ENCODE measurements at places on chromosomes 3 and 15.
A peak's percentile ranks its signal among the peaks of the same experiment; 100 is the strongest.

- DNase-seq, result no peak
These were observed 327.4 kb downstream of the EPHA3 start for GRCh38 chr3:89434621-89435380.

DNA sequence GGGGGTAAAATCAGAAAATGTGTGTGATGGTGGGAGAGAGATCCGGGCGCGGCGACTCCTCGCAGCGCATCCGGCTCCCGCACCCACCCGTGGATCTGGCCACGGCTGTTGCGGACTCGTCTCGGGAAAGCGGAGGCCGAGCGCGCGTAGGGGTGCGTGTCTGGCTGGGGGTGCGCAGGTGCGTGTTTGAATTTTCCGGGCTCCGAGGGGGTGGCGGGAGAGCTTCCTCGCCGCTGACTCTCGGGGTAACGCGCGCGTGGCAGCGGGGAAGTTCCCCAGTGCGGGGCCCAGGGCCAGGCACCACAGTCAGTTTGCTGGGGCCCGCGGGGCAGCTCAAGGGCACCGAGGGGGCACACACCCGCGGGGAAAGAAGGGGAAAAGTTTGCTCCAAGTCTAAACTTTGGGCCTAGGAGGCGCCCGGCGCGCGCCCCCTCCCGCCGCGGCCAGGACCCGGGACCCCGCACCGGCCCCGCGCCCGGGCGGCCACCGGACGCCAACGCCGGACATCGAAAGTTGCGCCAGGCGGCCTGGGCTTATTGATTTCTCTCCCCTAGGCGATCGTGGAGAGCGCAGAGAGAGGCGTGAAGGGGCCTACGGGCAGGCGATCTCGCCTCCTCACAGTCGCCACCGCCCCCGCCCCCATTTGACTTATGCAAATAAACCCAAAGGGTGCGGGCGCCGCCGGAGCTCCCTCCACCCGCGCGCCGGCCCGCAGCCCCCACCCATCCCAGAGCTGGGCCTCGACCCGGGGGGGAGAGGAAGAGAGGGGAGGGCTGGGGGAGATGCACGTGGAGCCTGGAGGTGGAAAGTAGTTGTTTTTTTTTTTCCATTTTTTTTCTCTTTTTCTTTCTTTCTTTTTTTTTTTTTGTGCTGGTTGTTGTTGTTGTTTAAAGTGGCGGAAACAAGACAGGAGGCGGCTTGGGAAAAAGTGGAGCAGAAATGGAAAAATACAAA, 639 bp downstream of the FOXP1 start:
- peak; percentile 86 for DNase-seq

DNA sequence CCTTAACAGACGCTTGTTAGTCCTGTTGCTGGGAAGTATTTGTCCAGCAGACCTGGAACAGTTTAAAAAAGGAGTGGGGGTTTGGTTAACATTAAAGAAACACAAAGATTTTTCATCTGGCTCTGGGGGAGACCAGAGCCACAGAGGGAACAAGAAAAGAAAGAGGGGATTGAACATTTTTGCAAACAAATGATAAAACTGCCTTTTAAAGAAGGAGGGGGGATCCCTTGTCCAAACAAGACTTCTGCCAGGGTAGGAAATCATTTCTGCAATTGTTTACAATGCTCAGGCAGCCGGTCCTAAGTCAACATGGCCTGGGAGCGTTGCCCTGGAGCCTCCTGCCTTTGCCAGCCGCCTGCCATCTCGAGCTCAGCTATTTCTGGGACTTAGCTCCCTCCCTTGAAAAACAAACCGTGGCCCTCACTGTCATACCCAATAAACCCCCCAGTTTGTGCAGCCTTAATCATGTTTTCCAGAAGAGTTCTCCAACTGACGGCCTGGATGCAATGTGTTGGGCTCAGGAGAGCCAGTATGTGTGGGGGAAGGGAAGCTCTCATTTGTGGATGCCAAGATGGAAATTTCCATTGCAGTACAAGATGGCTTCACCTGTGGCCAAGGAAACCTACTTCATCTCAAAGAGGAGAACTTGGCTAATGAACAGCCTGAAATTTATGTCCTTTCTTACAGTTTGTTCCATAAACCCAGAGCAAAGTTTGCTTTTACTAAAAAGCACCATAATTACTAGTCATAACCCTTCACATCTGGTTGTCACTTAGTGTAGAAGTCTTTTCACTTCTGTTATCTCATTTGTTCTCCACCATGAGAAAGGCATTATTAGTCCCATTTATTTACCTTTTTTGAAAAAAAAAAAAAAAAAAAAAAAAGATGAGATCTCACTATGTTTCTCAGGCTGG, 75.9 kb upstream of the RNU6-1 start:
- DNase-seq, result peak; percentile 91

- no peak for DNase-seq
These were observed 421.6 kb upstream of the CBLB start for GRCh38 chr3:106290304-106290997.

DNA sequence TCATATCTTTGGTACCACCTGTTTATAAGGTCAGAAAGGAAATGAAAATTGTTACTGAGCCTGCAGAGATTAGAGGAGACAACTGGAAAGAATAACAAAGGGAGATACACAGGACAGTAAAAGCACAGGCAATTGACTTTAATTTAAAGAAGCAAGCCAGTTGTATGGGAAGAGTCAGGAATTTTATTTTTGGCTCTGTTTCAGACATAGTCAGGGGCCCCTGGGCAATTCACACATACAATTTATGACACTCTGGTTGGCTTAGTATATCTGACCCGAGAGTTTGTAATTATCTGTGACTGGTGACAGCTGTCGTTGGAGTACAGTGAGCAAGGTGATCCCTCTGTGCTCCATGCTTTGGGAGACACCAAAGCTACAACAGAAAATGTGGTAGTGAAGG, 591.9 kb upstream of the NECTIN3 start:
- DNase-seq, result no peak

DNA sequence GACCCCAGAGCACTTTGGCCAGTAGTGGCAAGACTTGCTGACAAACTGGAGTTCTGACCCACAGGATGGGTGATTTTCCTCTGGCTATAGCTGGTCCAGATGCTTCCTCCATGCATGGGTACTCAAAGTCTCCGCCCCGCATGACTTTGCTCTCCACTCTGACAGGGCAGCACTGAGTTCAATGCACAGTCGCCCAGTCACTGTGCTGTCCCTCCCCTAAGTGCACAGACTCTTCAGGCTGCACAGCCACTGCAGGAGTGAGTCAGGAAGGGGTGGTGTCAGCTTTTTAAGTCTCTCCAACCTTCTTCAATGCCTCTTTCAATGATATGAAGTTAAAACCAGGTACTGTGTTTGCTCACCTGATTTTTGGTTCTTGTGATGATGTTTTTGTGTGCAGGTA, 17.8 kb downstream of the TEX9 start:
- no peak for DNase-seq

DNA sequence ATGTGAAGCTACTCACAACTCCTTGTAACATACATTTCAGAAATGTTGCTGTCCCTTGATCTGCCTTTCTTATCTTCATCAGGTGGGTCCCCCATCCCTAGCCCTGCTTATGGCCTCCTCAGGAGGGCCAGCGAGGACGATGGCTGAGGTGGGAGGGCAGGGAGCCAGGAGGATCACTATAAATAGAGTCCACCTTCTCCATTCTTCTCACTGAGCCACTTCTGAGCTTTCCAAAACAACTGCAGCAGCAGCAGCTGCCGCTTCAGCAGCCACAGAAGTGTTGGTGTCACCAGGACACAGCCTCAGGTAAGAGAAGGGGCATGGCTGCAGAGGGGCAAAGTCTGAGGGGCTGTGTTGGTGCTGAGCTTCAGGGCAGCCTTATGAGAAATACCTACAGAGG, 53.5 kb downstream of the ANAPC13 start:
- DNase-seq, result no peak

- DNase-seq, result peak; percentile 43
These were observed 26.9 kb downstream of the STOML1 start for GRCh38 chr15:73965094-73965757.

GRCh38 chr15:98802187-98802586, 153.8 kb downstream of the IGF1R start:
- DNase-seq, result no peak

- no peak for DNase-seq
These were observed 50.1 kb upstream of the LIPC start for GRCh38 chr15:58381697-58382096.

GRCh38 chr3:184524981-184525336, 36.6 kb upstream of the EPHB3 start:
- DNase-seq, result no peak

GRCh38 chr3:28262001-28262400, 20.6 kb downstream of the CMC1 start:
- no peak for DNase-seq

- DNase-seq, result no peak
These were observed 131.5 kb downstream of the FNDC3B start for GRCh38 chr3:172170841-172171240.

DNA sequence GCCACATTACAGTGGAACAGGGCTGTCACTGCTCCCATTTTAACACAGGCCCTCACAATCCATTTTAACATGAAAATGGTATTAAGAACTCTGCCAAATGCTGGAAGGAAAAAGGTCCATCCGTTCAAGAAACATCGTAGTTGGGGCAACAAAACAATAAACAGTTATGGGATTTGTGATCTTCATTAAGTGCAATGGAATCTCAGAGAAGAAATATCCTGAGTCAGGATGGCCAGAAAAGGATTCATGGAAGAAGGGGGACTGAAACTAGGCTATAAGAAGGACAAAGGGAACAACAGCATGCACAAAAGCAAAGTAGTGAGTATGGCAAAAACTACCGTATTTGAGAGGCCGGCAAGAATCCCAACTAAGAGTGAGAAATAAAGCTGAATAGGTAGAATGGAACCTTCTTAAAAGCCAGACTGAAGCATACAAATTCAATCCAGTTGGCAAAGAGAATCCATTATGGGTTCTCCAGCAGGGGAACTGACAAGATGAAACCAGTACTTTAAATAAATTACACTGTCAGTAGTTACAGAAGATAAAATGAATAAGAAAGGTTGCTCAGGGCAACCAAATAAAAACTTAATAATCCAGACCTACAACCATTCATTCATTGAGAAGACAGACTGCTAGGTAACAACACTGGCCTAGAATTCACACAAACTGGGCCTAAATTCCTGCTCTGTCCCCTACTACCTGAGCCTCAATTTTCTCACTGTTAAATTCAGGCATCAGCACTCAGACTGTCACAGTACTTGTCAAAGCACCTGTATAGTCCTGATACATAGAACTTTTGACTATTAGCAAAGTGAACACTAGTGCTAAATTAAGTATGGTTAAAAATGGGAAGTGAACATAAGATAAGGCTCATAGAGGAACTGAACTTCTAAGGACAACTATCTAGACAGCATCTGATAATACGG, 6.3 kb downstream of the TBL1XR1 start:
- no peak for DNase-seq
